Fibroblast of the aortic adventitia (primary cell): ENCODE measurements at places on chromosomes 16 and 17.
A peak's percentile ranks its signal among the peaks of the same experiment; 100 is the strongest.

DNA sequence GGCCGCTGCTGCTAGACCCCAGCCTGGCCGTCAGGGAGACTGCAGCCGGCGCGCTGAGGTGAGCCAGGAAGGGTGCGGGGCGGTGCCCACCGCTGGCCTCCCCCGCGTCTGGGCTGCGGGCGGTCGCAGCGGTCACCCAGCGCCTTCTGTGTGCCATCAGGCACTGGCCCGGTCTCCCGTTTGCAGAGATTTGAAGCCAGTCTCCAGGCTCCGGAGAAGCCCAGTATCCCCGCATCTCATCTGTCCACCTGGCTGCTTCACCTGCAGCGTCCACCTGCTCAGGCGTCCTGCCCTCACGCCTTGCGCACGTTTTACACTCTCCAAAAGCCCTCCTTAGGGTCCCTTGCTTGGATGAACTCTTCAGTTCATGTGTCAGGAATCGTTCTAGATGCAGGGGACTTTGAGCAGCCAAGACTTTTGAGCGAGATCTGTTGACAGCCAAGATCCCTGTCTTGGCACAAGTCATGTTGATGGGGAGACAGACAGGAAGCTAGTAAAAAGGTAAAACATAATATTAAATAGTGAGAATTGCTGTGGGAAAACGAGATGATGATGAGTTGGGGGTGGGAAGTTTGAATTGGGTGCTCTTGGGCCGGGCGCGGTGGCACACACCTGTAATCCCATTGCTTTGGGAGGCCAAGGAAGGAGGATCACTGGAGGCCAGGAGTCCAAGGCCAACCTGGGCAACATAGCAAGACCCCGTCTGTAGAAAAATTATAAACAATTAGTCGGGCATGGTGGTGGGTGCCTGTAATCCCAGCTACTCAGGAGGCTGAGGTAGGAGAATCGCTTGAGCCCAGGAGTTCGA lies 916 bp downstream of the HEATR3 start:
- DNase-seq: no peak

- peak; percentile 52 for DNase-seq
Observed at GRCh38 chr16:31440516-31441184, 1.9 kb downstream of the ZNF843 start.

GRCh38 chr16:31678649-31679325 lies 151.1 kb downstream of the AHSP start:
- no peak for DNase-seq

GRCh38 chr17:6455321-6455705 lies 11.1 kb downstream of the PIMREG start:
- DNase-seq: no peak

DNA sequence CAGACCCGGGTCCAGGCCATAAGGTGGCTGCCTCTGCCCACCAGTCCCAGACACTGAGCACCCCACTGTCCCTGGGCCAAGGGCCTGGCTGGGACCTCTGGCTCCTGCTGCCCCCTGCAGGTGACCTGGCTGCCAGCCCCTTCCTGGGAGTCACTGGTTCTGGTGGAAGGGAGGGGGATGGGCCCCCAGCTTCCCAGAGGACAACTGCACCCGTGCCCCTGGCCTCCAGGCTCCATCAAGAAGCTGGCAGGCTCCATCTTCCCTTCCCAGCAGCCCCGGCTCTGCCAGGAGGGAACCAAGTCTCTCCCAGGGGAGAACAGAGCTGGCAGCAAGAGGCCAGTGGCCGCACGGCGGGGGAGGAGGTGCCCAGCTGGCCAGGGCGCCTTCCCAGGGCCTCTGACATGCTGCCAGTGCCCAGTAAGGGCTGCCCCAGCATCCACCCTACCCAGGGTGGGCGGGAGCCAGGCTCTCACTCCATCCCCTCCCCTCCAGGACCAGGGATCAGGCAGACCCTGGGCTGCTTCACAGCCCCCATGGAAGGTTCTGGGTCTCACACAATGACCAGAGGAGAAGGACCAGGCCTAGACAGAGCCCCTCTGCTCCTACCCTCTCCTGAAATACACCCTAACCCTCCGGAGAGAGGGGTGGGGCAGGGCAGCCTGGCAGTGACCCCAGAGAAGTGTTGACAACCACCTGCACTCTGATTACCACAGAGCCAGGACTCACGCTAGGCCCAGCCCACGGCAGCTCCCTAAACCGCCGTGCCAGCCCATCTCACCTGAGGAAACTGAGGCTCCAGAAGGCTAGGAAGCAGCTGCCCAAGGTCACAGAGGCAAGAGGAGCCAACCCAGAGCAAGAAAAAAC lies 3.6 kb downstream of the CLUH start:
- no peak for DNase-seq

DNA sequence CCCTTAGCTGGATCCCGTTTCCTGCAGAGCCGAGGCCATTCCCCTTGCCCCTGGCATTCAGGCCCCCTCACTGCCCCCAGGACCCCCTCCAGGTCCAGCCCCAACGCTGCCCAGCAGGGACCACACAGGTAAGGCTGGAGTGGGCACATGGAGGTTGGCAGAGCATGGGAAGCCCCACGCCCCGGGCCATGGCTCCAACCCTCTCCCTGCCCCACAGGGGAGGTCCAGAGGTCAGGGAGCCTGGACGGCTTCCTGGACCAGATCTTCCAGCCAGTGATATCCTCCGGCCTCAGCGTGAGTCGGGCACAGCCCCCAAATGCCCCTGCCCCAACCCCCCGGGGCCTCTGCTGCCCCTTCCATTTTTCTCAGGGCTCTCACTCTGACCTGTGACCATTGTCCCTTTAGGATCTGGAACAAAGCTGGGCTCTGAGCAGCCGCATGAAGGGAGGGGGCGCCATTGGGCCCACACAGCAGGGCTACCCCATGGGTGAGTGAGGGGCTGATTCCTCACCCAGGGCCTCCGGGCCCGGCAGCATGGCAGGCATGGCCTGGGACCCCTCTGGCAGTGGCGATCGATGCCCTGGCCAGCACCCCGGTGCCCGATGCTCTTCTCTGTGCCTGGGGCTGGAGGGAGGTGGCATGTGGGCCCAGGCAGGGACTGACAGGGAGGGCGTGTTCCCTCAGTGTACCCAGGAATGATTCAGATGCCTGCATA lies 18.5 kb upstream of the SMIM5 start:
- no peak for DNase-seq

GRCh38 chr17:57670769-57671569 lies 74.1 kb downstream of the CCDC182 start:
- no peak for DNase-seq

DNA sequence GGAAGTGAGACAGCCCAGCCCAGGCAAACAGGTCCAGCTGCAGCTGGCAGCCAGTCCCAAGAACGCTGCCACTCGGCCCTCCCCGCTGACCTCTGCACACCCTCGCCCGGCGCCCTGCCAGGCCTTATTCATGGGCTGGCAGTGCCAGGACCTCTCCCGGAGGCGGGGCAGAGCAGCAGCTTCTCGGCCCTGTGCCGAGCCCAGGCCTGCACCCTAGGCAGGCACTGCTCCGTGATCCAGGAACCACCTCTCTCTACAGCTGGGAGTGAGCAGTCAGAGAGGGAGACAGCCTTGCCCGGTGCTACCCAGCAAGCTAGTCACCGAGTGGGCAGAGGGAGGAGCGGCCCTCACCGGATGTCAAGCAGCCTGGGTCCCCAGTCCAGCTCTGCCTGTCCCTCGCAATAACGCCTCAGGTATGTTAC lies 79.9 kb upstream of the CBX4 start:
- peak; percentile 36 for DNase-seq

DNA sequence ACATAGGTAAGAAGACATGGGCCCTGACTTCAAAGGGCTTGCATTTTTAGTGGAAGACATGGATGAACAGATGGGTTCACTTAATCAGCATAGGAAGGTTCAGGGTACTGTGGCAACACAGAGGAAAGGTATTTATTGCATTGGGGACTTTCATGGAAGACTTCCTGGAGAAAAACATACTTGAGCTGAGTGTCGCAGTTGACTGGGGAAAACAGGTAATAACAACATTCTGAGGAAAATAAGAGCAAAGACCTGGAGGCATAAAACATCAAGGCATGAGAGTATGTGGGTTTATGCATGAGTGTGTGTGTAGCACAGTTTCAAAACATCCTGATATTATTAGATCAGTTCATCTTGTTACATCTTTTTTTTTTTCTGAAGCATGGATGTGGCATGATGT lies 82.7 kb downstream of the MAP2K6 start:
- DNase-seq: no peak

- no peak for DNase-seq
Observed at GRCh38 chr16:23952128-23952970, 116.6 kb downstream of the PRKCB start.

DNA sequence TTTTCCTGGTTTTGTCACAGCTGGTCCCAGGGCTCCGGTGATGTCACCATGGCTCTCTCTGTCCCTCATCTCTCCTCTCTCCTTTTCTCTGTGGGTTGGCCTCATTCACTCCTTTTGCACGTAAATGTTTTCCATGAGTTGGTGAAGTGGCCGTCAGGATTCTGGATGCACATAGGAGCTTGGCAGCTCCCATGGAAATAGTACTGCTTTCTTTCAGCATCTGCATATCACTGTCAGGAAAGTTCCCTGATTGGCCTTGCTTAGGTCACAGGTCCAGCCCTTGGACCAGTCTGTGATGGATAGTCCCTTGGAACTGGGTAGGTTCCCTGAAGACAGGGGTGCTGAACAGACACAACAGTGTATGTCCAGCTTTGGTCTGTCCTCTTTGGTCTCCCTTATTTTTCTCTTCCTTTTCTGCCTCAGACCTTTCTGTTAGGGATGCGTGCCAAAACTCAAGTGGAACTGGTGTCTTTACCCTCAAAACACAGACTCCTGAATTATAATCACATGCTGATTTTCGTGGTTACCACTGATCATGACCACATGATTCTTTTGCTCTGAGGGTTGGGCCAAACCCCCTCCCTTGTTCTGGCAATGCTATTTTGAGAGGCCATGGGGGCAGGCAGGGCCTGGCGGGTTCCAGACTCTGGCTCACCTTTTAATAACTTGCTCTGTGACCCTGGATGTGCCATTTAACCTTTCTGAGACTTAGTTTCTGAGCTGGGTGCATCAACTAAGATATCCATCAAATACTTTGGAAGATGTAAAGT lies 99.0 kb downstream of the MSI2 start:
- no peak for DNase-seq

- DNase-seq: no peak
Observed at GRCh38 chr17:57784226-57784895, 39.3 kb upstream of the CCDC182 start.

GRCh38 chr16:10613785-10614485 lies 33.5 kb upstream of the EMP2 start:
- no peak for DNase-seq

DNA sequence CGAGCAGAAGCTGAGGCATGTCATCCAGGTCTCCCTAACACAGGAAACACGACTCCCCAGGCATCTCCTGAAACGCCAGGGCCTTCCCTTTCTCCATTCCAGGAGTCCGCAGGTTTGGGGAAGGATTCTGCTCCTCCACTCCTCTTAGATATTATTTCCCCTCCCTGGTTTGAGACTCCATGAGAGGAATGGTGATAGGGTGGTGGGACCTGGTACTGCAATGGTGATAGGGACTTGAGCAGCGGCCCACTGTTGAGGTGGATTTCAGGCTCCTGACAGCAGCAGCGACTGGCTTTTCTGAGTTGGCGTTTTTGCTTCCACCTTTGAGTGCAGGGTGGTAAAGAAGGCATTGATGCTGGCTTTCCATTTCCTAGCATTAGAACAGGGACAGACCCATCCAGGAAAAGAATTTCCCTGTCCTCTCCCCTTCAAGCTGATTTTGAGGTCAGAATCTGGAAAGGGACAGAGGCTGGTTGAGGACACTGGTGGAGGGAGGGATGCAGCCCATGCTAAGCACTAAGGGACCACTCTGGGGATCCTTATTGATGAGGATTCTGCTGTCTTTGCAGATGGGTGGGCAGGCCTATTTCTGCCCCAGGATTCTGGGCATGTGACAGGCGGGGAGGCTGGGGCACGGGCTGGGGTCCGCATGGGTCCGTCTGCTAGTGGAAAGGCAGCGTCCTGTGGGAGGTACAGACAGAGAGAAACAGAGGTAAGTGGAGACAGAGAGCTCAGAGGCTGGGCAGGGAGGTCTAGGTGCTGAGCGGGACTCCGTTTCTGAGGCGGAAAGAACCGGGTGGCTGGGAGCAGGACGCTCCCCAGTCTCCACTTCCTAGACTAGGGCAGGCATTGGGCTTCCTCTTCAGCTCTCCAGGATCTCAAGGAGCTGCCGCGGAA lies 1.3 kb upstream of the TBX4 start:
- no peak for DNase-seq

- DNase-seq: no peak
Observed at GRCh38 chr16:78953526-78953925, 647.0 kb downstream of the MAF start.

- DNase-seq: no peak
Observed at GRCh38 chr17:77884967-77885641, 73.4 kb upstream of the TNRC6C start.

- no peak for DNase-seq
Observed at GRCh38 chr17:43456661-43457361, 27.0 kb upstream of the DHX8 start.

DNA sequence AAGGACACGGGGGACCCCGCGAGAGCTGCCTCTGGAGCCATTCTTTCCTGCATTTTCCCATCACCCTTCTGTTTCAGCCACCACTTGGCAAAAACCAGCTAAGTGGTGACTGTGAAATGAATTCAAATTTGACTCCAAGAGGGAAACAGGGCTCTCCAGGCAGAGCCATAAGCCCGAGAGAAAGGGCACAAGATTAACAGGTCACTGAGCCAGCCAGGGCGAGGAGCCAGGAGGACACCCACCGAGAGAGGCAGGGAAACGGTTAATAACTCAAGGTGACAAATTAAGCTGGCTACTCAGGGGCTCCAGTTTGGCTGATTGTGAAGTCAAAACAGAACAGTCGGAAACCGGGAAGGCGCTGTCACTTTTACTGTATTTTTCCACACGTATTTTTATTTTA lies 67.8 kb upstream of the SOX9 start:
- DNase-seq: no peak

DNA sequence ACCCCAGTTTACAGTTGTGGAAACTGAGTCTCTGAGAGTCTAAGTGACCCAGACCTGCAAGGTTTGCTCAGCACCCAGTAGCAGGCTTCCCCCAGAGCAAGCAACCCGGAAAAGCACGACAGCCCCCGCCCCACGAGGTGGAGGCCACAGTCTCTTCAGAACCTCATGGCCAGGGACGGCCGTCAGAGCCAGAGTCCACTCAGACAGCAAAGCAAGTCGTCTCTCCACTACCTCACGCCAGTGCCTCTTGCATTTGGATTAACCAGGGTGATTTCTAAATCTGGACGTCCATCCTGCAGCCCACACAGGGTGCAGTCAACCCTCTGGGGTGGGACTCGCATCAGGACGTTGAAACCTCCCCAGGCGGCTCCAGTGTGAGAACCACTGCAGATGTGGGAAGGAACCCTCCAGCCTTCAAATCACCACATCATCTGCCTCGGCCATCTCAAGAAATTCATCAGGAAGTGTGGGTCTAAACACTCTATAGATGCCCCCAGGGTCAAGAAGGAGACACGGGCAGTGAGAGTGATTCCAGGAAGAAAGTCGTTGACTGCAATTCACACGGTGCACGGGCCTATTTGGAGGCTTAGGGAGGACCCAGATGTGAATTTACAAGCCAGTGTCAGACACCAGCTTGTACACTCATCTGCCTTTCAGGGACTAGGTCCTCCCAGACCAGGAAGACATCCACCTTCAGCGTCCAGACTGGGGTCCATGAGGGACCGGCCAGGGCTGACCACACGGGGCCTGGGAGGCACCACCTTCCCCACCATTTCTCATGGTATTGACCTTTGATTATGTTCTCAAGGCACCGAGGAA lies 20.2 kb upstream of the RBFOX3 start:
- DNase-seq: no peak
